Activated T-cell treated with anti-CD3 and anti-CD28 coated beads for 24 hours (primary cell): ENCODE measurements at places on chromosomes 2 and 18.
A peak's percentile ranks its signal among the peaks of the same experiment; 100 is the strongest.

- DNase-seq: no peak
Observed at GRCh38 chr18:62999392-62999791, 284.1 kb downstream of the PHLPP1 start.

GRCh38 chr2:100212850-100213249 is 70.5 kb upstream of the AFF3 start:
- DNase-seq: no peak

GRCh38 chr2:107340955-107341354 is 455.0 kb upstream of the ST6GAL2 start:
- no peak for DNase-seq

DNA sequence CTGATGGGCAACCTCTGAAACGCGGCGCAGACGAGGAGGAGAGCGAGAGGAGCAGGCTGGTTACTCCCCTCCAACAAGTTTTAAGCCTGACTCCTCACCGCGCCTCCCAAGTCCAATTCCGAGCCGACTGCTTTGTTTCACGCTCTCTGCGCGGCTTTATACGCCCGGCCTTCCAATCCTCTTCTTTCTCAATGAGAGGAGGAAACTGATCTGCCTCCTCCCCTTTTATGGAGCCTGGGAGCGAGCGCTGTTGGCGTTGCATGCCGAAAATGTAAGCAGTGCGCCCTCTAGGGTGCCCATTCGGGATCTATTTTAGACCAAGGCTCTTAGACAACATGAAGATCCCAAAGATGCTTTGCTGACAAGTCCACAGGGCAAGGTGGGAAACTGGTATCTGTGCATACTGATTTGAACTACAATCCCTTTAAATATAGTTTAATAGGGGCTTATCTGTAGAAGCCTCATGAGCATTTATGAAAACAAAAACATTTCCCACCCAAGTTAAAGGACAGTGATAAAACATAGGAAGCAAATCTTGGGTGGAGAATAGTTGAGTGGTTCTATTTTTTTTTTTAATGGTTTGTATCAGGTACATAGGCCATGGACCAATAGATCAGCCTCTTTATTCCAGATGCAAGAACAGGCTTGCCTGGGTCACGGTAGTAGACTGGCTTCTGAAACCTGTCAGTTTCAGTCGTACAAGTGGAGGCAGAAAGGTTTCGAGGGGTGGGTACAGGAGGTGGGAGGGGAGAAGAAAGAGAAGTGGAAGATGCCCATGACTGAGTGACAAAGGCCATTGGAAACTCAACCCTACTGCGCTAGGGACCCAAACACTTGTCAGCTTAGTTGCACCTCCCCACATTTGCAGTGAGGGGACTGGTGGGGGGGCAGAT is at the start of gene RND3:
RND3 (minus strand) TSS at position 131 of the 893 bp plus-strand sequence. CDS start 250 bp downstream, outside the sequence.
- peak; percentile 20 for DNase-seq

DNA sequence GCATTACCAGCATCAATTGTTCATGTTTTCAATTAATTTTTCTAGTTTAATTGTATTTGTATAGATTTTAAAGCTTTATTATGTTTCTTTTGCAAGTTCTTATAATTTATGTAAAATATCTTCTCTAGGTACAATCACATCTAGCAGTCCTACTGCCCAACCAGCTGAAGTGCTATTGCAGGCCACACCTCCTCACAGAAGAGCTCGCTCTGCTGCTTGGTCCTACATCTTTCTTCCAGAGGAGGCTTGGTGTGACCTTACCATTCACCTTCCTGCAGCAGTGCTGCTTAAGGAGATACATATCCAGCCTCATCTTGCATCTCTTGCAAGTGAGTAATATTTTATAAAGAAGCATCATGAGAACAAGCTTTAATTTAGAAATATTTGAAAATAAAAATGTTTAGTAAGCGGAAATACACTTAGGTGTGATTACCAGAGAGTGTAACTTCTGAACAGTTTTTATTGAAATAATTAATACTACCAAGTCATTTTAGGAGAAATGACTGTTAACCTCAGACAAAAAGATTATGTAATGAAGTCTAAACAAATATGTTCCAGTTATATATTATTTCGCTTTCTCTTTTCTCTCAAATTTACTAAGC is 122.9 kb upstream of the TTC27 start:
- no peak for DNase-seq

DNA sequence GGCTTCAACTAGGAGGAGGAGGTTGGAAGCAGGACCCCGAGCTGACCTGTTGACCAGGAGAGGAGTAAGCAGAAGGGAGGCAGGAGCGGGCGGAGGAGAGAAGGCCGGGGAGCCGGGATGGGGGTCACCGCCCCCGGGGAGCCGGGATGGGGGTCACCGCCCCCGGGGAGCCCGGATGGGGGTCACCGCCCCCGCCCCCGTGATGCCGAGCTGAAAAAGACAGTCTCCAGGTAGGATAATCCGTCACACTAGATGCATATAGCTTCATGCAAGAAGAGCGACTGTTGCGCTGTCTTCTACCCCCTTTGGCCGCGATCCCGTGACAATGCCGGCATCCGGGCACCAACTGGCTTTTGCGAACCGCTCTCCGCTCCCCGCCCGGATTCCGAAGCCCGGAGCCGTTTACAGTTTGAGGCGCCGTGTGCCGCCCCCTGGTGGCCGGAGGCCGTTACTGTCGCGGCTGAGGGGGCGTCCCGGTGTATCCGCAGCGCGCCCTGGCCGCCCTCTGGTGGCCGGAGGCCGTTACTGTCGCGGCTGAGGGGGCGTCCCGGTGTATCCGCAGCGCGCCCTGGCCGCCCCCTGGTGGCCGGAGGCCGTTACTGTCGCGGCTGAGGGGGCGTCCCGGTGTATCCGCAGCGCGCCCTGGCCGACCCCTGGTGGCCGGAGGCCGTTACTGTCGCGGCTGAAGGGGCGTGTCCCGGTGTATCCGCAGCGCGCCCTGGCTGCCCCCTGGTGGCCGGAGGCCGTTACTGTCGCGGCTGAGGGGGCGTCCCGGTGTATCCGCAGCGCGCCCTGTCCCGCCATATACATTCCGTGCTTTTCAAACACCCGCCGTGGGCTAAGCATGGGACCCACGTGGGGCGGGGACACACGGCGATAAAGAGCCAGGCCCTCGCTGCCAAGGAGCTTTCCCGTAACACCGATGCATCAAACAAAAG is 89.6 kb downstream of the ACTR3 start:
- peak; percentile 68 for DNase-seq

GRCh38 chr2:99445065-99445464 is 44.8 kb downstream of the REV1 start:
- no peak for DNase-seq

DNA sequence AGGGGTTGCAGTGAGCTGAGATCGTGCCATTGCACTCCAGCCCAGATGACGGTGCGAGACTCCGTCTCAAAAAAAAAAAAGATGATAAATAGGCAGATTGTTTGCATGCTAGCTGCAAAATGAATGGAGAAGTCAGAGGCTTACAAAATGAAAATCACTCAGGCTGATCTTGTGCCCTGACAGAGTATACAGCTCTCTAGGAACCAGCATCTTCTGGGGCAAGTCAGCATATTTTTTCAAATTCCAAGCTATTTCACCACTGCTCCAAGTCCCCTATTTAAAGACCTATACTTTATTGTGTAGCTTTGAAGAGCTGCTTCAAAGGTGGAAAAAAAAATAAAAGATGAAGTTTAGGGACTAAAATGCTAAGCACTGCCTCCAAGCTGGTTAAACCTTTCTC is 6.1 kb downstream of the E2F6 start:
- no peak for DNase-seq

DNA sequence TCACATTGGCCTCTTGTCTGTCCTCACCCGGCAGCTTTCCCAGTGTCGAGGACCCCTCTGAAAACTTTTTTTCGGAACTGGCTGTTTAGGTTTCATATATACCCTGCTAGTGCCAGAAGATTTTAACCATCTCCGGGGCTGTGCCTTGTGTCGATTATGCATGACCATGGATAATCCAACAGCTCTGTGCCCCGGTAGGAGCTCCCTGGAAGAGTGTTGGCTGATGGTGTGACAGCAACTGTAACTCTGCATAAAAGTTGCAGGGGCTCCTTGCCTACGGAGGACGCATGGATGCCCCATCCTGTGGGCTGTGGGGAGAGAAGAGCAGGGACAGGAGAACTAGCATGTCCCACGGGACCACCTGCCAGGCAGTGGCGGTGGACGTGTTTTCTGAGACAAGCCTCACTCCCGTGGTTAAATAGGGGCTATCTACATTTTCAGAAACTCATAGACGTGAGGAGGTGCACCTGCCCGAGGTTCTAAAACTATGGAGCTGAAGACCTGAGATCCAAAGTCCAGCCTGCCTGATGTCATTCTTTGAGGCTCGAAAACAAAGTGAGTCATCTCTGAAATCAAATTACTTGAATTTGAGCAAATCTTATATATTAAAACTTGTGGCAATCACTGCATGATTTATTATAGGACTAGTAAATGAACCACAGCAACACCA is 437.2 kb upstream of the HS6ST1 start:
- DNase-seq: no peak

- no peak for DNase-seq
Observed at GRCh38 chr18:25962176-25962575, 128.2 kb downstream of the SS18 start.

GRCh38 chr2:18262601-18263000 is 297.9 kb downstream of the RDH14 start:
- DNase-seq: no peak

- no peak for DNase-seq
Observed at GRCh38 chr18:43590182-43590903, 313.1 kb upstream of the SYT4 start.

DNA sequence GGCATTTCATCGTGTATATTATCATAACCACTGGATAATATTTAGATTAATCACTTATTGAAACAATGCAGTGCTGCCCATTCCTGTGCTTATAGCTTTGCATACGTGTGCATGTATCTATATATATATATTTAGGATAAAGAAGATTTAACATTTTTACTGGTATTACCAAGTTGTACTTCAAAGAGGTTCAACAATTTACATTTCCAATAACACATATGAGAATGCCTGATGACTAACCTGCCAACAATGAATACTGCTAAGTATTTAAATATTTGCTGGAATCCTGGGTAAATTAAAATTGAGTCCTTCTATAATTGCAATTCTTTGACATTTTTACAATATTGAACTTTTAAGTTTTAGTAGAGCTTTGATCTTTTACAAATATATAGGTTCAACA is 111.4 kb downstream of the SLC39A10 start:
- no peak for DNase-seq

- no peak for DNase-seq
Observed at GRCh38 chr2:138237667-138238384, 263.7 kb upstream of the SPOPL start.

- DNase-seq: no peak
Observed at GRCh38 chr2:10380048-10380926, 67.8 kb downstream of the ODC1 start.

DNA sequence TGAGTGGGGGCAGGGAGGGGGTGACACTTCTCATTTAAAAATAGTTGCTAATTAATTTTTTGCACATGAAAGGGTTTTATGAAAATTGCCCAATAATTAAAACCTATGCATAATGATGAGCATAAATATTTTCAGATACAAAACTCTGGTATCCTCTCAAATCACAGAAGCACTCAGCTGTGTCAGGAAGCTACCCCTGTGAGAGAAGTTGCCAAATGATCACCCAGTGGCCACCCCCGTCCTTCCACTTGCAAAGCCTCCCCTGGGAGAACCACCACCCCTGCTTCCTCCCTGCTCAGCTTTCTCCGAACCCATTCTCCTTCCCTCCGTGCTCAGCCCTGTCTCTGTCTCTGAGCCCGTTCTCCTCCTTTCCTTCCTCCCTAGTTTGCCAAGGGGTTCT is 400.2 kb upstream of the SALL3 start:
- DNase-seq: no peak

- DNase-seq: no peak
Observed at GRCh38 chr2:135987441-135987840, 2.0 kb upstream of the DARS1 start.

GRCh38 chr18:37253394-37254235 is 312.0 kb downstream of the CELF4 start:
- DNase-seq: no peak

DNA sequence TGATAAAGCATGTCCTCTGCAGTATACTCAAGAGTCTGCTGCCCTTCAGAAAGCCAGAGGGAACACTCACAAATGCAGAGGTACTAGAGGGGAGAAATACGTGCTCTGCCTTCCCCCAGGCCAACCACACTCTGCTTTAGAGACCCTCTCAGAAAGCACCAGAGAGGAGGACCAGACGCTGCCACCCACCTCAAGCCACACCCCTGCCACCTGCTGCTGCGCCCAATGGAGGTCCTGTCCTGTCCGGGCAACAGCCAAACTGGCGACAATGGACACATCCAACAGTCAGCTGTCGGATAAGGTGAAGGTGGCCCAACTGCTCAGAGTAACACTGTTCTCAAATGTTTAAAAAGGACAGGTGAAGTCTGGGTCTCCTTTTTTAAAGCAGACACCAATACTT is 44.6 kb downstream of the FAM168B start:
- no peak for DNase-seq

- DNase-seq: no peak
Observed at GRCh38 chr2:120177973-120178372, 45.2 kb downstream of the TMEM185B start.

- no peak for DNase-seq
Observed at GRCh38 chr2:40388161-40388560, 63.7 kb downstream of the SLC8A1 start.

GRCh38 chr2:72106978-72107377 is 40.7 kb downstream of the CYP26B1 start:
- DNase-seq: no peak

- DNase-seq: no peak
Observed at GRCh38 chr2:129080715-129081476, 762.2 kb upstream of the HS6ST1 start.

GRCh38 chr2:220127311-220127710 is 499.9 kb downstream of the SLC4A3 start:
- no peak for DNase-seq

GRCh38 chr18:22964116-22964515 is 31.0 kb downstream of the RBBP8 start:
- DNase-seq: no peak

DNA sequence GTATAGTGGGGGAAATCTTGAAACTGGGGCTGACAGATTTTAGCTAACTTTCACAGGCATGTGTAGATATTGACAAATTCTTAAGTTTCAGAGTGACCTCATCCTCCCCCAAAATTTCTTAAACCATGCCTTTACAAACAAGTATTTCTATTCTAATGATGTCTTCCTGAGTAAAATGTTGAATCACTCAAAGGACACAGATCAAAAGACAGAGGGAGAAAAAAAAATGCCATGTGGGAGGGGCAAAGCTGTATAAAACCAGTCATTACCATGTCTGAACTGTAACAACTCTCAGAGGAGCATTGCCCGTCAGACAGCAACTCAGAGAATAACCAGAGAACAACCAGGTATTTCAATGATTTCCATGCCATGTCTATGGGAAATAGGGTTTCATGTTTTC is at the start of gene SERPINB2:
SERPINB2 (plus strand) TSS at position 282 of the 400 bp plus-strand sequence. CDS start 3,740 bp downstream, outside the sequence.
- no peak for DNase-seq

- DNase-seq: no peak
Observed at GRCh38 chr18:286515-287310, 18.9 kb upstream of the THOC1 start.

- DNase-seq: no peak
Observed at GRCh38 chr2:207082619-207083018, 83.1 kb downstream of the KLF7 start.

DNA sequence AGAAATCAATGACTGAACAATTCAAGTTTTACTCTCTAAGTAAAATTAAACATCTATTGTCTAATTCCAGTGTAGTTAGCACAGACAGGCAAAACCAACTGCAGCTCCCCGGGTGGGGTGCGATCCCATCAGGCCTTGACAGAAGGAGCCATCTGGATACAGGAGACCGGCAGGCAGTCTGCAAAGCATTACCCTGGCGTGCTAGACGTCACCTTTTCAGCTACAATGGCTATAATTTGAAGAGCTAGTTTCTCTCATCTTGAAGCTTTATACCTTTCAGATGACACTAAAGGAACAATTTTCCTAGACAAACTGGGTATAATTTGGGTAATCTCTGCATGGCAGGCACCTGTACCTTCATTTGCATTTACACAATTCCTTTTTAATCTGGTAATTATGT is 761.5 kb upstream of the SOX11 start:
- DNase-seq: no peak
